ENCODE measurements at places on chromosomes 7 and 10.

GRCh38 chr10:13001041-13001886 is at the start of gene CCDC3:
Gene CCDC3, minus strand, starts transcription at chr10:13001713. Its CDS starts 143 bp downstream, at chr10:13001570.
- DNase-seq = no peak

GRCh38 chr7:8365499-8366110 is 67.8 kb upstream of the NXPH1 start:
- no peak for DNase-seq

GRCh38 chr10:46787321-46787615 is 124.0 kb upstream of the PTPN20 start:
- DNase-seq = peak; percentile 77

GRCh38 chr7:114759347-114760062 is 162.4 kb upstream of the MDFIC start:
- DNase-seq = no peak

GRCh38 chr7:115040495-115040894 is 118.6 kb downstream of the MDFIC start:
- no peak for DNase-seq

DNA sequence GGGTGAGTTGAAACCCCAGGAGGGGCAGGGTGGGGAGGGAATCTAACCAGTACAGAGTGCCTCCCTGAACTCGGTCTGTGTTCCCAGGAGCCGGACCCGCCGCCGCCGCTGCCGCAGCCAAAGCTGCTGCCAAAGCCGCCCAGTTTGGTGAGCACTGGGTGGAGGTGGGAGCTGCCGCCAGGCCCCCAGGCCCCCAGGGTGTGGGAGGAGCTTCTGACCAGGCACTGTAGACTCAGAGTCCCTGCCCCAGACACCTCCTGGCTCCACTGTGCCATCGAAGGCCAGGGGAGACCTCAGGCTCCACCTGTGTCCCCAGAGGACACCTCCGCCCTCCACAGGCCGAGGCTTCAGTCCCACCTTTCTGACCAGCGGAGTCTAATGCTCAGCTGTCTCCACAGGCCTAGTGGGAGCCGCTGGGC is 20.4 kb upstream of the LIMK1 start:
- no peak for DNase-seq

DNA sequence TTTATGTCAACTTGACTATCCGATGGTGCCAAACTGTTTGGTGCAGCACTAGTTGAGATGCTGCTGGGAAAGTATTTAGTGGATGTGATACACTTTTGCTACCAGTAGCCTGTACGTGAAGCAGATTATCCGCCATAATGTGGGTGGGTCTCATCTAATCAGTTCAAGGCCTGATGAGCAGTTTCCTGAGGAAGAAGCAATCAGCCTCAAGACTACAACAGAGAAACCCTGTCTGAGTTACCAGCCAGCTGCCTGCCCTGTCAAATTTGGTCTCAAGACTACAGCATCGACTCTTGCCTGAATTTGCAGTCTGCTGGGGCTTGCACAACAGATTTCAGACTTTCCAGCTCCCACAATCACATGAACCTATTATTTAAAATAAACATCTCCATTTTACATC is 10.9 kb upstream of the RBP3 start:
- DNase-seq = no peak
